ENCODE measurements at places on chromosomes 7 and 10.

GRCh38 chr7:101116898-101117297, 10.0 kb upstream of the SERPINE1 start:
- no peak for DNase-seq

DNA sequence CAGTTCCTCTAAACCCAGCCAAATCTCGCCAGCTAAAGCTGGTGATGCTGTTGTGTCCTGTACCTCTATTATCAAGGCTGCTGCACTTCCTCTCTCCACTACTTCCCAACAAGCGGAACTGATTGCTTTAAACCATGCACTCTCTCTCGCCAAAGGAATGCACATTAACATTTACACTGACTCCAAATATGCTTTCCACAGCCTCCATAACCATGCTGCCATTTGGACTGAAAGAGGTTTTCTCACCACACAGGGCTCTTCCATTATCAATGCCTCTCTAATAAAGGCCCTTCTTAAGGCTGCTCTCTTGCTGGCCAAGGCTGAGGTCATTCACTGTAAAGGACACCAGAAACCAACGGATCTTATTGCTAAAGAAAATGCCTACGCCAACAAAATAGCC, 11.4 kb upstream of the LRRC61 start:
- no peak for DNase-seq

- no peak for DNase-seq
Measured at GRCh38 chr7:123120286-123120685, 79.5 kb downstream of the SLC13A1 start.

- no peak for DNase-seq
Measured at GRCh38 chr10:27372095-27372494, 131.5 kb upstream of the ACBD5 start.

DNA sequence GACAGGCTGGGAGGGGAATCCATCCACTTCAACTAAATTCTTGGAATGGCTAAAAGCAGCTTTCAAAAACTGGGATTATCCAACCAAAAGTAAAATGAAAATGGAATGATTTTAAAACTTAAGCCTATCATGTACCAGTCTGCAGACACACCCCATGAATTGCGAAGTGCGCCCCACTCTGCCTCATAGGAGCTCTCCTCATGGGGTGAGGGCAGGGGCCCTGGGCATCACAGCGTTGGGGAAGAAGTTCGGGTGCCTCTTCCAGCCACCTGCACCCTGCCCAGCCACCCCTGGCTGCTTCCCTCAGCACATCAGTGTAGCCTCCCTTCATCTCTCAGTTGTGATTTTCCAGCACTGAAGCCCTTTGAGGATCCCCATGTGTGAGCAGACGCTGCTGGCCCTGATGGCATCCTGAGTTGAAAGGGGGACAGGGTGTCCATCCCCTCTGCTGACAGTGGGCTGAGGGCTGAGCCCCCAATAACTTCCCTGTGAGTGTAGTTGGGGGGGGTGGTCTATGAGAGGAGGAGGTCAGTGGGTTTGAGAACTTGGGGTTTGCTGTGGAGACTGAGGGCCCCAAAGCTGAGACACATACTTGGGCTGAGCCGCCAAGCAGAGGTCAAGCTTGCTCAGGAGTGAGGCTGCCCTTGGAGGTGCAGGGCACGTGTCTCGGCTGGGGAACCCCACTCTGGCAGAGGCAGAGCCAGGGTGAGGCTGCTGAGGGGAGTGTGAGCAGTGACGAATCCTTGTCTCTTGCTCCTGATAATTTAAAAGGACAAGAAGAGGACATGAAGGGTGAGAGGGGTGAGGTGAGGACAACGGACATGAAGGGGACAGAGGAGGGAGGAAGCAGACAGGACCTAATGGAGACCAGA, 542.1 kb downstream of the TCERG1L start:
- DNase-seq = no peak

DNA sequence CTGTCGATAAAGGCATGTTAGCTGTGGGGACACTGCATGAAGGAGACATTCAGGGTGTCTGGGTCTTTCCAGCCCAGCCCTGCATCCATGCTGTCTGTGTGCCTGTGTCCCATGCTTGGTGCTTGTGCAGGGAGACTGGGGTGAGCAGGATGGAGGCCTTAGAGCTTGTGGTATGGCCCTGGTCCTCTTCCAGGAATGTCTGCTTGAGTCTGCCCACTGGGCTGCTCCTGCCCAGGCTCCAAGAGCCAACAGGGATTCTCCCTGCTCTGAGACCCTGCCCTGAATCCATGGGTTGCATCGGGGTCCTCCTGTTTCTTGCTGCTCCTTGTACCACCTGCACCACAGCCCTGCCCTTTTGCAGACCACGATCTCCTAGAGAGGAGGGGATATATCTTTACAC, 31.4 kb upstream of the ARHGAP22 start:
- DNase-seq = no peak

DNA sequence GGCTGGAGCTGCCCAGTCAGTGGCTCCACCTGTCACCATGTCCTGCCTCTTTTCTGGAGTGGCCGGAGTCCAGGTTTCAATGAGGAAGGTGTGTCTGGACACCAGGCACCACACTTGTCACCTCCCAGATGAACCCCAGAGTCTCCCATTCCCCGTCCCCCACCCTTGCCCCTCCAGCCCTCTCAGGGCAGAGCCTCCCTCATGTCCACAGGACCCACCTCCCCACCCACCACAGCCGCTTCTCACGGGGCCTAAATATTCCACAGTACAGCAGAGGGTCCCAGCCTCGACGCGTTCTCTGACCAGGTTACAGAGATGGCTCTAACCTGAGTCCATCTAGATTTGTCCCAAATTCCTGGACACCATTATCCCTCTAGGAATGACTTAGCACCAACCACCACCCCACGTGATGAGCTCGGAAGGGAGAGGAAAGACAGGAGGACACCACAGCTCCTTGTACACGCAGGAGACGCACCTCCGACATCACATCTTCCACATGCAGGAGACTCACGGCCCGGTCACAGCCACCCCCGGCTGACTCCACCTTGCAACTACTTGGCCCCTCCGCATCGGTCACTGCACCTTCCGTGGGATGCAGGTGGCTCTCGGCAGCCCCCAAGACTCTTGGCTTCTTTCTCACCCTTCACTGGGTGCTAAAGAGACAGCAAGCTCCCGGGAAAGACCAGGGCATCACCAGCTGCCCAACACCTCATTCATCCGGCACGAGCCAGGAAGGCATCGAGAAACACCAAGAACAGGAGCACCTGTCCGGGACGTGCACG, 560.2 kb downstream of the DNAJB6 start:
- DNase-seq = no peak

GRCh38 chr7:75571209-75571608, 79.1 kb downstream of the SPDYE5 start:
- DNase-seq = no peak

GRCh38 chr10:4848356-4849041, 22.5 kb downstream of the AKR1E2 start:
- DNase-seq = no peak

GRCh38 chr7:157819455-157819807, 482.6 kb downstream of the DNAJB6 start:
- no peak for DNase-seq

DNA sequence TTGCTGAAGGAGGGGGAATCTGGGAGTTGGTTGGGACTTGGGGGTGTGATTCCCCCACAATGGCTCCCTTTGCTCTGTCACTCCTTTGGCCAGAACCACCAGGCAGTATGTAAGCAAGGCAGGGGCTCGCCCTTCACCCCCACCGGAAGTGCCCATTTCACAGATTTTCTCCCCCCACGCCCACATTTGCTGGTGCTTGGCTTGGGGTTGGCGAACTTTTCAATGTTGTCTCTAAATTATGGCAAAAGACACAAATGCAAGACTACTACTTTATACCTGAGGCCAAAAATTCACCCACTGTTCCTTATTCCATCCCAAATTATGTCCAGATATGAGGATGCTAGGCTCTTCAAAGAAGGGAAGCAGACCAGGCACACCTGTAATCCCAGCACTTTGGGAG, 24.5 kb downstream of the RBAK start:
- DNase-seq = no peak

GRCh38 chr10:87500646-87501048, 4.0 kb upstream of the MINPP1 start:
- no peak for DNase-seq

GRCh38 chr10:124478515-124478914, 16.9 kb downstream of the LHPP start:
- no peak for DNase-seq

GRCh38 chr10:50807851-50808776, 68.4 kb downstream of the ASAH2B start:
- DNase-seq = no peak

- DNase-seq = no peak
Measured at GRCh38 chr10:84665883-84666463, 337.6 kb downstream of the CCSER2 start.

- no peak for DNase-seq
Measured at GRCh38 chr7:101859411-101860106, 42.1 kb downstream of the CUX1 start.

DNA sequence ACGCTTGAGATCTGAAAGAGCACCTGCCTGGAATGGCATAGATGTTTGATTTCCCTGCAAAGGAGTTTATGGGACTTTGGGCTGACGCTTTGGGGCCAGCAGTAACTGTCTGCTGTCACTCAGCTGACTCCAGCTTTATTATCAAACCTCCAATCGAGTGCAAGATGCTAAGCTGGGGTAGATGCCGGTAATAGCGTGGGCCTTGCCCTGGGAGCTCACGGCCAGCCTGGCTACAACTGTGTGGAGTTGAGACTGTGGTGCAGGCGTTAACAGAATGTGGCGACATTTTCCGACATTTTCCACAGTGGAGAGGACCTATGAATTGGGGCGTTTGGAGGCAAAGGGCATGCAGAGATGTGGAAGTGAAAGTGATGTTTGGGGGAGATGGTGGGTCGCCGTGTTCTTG, 1.3 kb downstream of the CHST12 start:
- DNase-seq = no peak

DNA sequence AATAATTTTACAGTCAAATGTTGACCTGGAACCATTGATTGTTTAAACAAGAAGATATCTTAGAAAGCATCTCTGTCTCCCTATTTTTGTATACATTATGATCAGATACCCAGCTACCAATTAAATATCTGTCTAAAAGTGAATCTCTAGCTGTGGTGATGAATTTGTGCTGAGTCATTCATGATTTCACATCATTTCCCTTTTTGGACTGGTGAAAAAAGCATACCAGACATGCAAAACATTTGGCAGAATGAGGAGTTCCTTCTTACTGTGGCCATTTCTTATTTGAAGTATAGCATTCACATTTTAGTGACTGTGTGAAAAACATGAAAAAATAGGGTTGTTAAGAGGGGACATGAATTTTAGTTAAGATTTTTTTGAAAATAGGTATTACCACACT, 98.0 kb upstream of the GATA3 start:
- no peak for DNase-seq

DNA sequence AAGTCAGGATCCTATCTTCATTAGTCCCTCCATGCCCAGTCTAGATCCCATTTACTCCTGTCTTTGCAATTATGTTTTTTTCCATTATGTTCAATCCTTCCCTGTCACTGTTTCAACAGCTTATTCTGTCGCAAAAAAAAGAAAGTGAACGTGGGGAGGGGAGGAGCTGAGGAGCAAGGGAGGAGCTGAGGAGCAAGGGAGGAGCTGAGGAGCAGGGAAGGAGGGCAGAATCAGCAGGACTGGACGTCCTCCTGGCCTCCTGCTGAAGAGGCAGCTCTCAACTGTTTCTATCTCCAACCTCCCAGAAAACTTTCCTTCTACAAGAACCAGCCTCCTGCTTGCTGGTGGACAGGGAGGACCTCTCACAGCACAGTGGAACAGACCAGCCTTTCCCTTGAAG, 26.0 kb downstream of the LARP4B start:
- no peak for DNase-seq

DNA sequence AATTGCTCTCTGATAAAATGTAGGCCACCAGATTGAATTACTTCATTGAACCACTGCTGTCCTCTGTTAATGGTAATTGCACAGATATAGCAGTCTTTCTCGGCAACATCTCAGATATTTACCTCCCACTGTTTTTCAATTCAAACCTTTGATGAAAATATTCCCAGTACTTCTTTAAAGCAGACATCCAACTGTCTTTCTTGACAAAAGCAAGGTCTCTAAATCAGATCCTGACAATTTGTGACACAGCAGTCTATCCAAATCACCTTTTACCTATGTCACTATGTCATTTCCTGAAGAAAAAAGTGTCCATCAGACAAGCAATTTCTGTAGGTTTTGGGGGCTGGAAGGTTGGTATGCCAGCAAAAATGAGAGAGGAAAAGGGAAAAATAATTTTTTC, 555.7 kb downstream of the AUTS2 start:
- no peak for DNase-seq

DNA sequence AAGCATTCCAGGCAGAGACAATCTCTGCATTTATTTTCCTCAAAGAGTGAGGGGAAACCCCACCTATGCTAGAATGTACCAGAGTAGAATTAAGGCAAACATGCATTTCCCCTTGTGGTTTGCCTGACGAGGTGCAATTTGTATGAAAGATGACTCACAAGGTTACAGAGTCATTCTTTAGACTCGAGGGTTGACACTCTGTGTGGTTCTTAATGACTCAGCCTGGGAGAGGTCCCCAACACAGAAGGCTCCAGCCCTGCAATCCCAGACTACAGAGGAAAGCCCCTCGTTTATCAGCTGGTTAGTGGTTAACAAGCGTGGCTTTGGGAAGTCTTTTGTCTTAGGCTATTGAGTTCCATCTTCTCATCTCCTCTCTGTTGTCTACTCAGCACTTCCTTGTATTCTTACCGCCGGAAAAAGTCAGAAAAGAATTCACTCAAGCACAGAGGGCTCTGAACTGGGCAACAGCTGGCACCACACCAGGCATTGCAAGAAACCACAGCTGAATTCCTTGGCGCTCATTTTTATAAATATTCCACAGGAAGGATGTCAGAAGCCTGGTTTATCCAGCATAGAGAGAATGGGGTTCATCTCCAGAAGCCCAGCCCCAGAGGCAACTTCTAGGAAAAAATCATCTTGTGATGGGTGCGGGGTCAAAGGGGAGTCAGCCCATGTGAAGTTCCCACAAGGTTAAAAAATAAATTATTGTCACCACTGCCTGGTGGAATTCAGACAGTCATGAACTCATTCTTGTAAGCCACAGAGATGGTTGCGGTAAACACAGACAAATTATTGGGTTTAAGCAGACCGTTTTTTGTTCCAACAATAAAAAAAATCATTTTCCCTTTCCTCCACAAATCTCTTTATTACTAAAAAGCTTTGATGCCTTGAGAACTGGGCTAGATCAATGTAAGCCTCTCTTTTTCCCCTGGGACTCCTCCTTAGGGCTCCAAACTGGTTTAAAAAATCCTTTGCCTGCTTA, 24.5 kb upstream of the SVIL start:
- no peak for DNase-seq

DNA sequence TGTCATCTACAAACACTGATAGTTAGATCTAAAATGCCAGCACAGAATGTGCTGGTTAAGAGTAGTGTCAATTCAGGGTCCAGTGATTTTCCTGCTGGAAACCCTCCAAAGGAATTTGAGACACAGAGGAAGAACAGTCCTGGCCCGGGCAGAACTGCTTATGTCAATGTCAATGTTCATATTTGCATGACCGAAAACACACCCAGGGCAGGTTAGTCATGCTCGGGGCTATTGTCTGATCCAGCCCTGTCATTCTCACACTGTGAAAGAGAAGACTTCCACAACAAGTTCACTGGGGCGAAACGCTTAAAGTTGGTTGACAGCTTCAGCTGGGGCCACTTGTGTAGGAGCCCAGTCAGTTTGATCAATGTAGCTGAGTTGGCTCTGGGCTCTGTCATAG, 139.3 kb downstream of the C1GALT1 start:
- no peak for DNase-seq

- no peak for DNase-seq
Measured at GRCh38 chr7:21616091-21616490, 73.3 kb downstream of the DNAH11 start.
